NCI-H1092 treated with DMSO at 0.1 percent for 48 hours (cell line): ENCODE measurements at places on chromosomes 6 and 20.

DNA sequence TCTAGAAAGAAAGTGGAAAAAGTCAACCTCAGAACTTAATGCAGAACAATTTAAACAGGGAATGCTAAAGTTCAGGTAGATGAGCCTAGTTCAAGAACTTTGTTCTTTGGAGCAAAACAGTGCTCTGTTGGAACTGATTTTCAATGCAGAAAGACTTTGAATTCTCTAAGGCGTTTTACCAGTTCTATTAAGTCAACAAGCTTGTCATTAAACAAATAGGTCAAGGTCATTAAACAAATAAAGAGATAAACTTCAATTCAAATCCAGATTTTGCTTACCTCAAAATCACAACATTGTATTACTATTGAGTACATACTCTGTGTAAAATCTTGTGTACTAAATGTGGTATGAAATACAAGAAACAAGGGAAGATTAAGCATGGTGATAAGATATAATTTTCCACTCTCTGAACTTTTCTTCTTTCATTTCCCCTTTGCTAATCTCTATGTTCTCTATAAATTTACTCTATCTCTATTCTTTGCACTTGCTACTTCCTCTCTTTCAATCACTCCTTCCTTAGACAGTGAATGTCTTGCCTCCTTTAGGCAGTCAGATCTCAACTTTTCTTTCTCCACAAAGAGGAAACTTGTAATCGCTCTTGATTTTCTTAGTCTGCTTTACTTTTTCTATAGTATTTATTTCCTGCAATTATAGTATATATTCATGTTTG lies 160.8 kb upstream of the KHDRBS2 start:
- DNase-seq = no peak

GRCh38 chr6:2611092-2611491 lies 139.6 kb downstream of the MYLK4 start:
- no peak for DNase-seq

GRCh38 chr20:50726955-50727791 lies 4.2 kb upstream of the PARD6B start:
- no peak for DNase-seq

GRCh38 chr20:63766695-63767426 lies 27.3 kb downstream of the SLC2A4RG start:
- DNase-seq = no peak

GRCh38 chr6:152636609-152637295 lies 410 bp downstream of the SYNE1 start:
- DNase-seq = no peak
